ENCODE measurements at places on chromosomes 12 and 14. TPM values are rescaled to one million over a fixed set of nuclear protein-coding genes. Genes with fewer than 3 reads are reported as not detected.

GRCh38 chr14:34043627-34044372 lies 92.9 kb upstream of the EGLN3 start:
- DNase-seq = peak; percentile 40

GRCh38 chr14:91328313-91329050 lies 84.0 kb upstream of the GPR68 start:
- no peak for DNase-seq

DNA sequence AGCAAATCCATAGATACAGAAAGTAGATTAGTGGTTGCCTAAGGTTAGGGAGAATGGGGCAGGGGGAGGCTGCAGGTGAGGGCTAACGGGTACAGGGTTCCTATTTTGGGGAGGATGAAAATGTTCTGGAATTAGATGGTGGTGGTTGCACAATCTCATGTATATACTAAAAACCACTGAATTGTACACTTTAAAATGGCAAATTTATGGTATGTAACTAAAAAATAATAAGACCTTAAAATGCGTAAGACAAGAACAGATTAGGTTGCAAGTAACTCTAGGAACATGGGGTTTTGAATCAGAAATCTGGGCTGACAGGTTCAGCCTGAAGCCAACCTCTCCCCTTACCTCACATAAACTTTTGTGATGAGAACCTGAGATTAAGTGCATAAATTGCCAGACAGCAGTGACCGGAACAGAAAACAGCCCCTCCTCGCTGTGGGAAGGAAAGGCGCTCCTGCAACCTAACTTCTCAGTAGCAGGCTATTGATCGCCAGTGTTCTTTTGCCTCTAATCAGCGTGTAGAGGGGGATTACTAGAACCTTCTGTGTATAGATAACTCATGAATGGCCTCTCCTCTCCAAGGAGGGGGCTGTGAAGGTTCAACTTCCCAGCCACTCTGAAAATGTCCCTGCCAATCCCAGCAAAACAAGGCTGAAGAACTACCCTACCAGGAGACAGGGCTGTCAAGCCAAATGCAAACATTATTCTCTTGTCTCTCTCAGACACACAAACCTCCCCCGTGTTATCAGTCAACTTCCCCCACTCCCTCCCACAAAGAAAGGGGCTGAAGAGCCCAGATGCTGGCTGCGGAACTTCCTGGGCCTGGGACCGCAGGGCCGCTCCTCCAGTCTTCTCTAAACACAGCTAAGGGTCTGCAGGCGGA lies 1.9 kb downstream of the SSH1 start:
- no peak for DNase-seq

DCN gene
- polyA plus RNA-seq = not detected

SCAF11 gene
- polyA plus RNA-seq = 125 TPM

DNA sequence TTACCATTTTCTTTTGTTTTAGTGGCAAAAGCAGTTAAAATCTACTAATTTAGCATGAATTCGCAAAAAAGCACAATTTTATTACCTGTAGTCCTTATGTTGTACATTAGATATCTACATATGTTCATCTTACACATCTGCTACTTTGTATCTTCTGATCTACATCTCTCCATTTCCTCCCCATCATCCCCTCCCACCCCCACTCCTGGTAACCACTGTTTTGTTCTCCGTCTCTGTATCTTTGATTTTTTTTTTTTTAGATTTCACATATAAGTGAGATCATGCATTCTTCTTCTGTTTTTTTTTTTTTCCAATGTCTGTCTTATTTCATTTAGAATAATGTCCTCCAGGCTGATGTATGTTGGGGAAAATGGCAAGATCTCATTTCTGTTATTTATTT lies 922.7 kb downstream of the VRK1 start:
- DNase-seq = peak; percentile 19
